ENCODE measurements at places on chromosomes 2 and 18.

GRCh38 chr2:30683236-30683956 lies 123.8 kb downstream of the CAPN13 start:
- DNase-seq = no peak

- no peak for DNase-seq
Measured at GRCh38 chr2:164142755-164143154, 406.9 kb upstream of the FIGN start.

- DNase-seq = no peak
Measured at GRCh38 chr2:100419915-100420314, 2.4 kb upstream of the CHST10 start.

DNA sequence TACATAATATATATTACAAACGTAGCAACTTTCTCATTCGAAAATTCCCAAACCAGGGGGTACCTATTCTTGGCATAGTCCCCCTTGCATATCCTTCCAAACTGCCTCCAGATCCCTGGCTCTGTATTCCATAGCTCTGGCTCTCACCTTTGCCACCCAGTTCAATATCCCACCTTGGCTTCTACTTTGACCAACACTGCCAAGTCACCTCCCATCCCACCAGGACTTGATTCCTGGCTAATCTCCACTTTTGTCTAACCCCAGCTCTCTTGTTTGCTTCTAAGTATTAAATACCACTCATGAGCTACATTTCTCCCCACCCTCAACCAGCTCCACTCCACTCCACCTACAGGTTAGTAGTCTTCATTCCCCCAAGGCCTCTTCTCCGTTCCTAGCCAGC lies 103.2 kb upstream of the WDR75 start:
- DNase-seq = no peak

DNA sequence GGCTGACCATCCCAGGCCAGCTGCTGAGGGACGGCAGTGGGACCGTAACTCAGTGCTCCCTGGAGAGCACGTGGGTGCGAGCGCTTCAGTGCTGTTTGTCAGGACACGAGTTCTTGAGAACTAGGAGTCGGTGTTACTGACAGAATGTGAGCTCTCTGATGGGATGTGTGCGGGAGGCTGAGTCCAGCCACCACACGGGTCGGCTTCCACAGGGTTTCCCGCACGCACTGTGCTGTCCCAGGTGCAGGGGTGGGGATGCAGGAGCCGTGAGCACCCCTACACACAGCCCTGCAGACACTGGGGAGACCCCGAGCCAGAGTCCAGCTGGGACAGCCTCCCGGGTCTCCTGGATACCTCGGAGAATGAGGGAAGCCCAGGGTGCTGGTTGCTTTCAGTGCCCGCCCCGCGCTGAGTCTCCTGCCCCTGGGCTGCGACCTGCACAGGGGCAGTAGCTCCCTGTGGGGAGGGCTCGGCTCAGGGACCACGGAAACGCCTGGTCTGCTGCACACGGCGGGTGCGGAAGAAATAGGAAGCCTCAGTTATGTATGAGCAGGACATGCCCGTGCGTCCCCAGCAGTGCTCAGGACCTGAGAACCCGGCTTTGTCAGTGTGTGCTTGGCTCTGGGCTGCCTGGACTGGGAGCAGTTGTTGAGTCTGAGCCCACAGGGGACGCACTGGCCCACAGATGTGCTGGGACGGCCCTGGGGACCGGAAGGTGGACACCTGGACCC lies 71.2 kb downstream of the KCNG2 start:
- DNase-seq = no peak

- no peak for DNase-seq
Measured at GRCh38 chr18:35454803-35455202, 43.0 kb downstream of the INO80C start.

DNA sequence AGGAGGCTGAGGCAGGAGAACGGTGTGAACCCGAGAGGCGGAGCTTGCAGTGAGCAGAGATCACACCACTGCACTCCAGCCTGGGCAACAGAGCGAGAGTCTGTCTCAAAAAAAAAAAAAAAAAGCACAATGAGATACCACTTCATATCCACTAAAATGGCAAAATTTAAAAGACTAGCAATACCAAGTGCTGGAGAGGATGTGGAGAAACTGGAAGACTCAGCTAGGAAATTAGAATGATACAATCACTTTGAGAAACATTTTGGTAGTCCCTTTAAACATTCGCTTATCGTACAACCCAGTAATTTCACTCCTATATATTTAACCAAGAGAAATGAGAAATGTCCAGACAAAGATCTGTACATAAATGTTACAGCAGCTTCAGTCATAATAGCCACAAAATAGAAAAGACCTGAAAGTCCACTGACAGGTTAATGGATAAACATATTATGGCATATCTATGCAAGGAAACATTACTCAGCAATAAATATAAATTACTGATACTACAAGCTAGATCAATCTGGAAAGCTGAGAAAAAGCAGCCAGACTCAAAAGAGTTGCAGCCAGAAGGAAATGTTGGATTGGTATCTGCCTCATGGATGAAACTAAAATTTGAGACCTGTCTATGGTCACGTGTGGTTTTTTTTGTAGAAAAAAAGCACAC lies 40.0 kb downstream of the WDSUB1 start:
- DNase-seq = no peak

- no peak for DNase-seq
Measured at GRCh38 chr2:78118037-78118436, 595.9 kb upstream of the LRRTM4 start.

GRCh38 chr18:69866212-69866611 lies 81.5 kb downstream of the CD226 start:
- DNase-seq = no peak

GRCh38 chr2:37211212-37211611 lies 14.9 kb downstream of the CEBPZOS start:
- DNase-seq = no peak

- DNase-seq = no peak
Measured at GRCh38 chr2:226427538-226428307, 371.9 kb downstream of the IRS1 start.

GRCh38 chr2:138712212-138712979 lies 67.8 kb downstream of the NXPH2 start:
- no peak for DNase-seq

DNA sequence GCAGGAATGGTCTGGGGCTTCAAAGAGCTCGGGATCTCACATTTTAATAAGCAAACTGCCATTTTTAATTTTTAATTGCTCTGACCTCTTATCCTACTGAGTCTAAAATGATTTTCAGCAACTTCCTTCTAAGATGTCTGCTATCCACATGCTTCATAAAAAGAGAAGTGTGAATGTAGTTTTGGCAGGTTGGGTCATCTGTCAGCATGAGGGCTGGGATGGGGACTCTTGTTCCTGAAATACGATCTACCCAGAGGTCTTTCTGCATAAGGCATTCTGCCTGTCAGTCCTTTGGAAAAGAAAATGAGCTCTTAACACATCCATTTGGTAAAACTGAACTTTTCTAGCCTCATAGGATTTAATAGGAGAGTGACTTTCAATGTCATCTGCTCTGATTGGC lies 252.8 kb upstream of the APCDD1 start:
- DNase-seq = no peak

DNA sequence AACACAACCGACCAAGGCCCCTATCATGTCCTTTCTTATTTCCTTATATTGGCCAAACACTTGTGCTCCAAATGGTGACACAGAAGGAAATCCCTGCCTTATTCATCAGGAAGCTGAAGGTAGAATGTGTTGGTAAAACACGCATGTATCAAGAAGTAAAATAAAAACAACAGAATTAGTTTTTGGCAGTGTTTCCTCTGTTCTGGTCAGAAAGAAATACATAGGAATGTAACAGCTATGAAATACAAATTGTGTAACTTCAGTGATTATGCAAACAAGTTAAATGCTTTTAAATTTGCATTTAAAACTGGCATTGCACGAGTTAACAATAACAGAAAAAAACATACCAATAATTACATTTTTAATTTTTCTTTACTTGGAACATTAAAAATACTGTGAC lies 19.3 kb downstream of the ST6GAL2 start:
- no peak for DNase-seq

GRCh38 chr18:62081761-62082294 lies 105.0 kb downstream of the PIGN start:
- no peak for DNase-seq

DNA sequence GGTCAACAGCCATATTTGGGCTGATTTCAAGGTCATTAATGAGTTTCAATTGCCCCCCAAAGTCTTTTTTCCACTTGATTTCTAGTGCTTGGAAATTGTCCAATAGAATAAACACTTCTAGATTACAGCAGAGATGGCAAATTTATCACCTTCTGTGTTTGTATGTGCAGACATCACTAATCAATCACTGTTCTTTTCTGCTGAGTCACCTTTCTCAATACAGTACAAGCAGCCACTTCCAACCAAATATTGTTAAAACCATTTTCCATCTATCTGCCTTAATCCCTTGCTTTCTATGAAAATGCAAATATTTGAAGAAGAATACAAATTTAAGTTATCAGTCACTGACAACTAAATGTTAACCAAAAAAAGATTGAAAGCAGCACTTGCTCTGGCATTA lies 40.2 kb upstream of the ZNF521 start:
- no peak for DNase-seq

GRCh38 chr18:35442701-35443100 lies 55.1 kb downstream of the INO80C start:
- no peak for DNase-seq

DNA sequence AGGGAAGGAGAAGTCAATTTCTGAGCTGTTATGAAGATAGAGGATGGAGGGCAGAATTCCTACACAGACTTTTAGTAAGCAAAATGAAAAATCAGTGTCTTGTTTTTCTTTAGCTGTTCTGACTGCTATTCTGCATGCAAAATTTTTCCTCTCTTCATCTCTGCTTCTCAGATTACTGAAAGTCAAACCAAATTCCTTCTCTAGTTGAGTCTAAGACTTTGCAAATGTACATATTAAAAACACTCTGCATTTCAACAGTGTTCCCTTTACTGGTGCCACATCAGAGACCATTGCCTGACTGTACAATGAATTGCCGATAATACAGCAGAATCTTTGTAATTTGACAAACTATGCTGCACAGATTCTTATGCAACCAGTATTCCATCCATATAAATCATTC lies 198.8 kb downstream of the EXOC6B start:
- no peak for DNase-seq

DNA sequence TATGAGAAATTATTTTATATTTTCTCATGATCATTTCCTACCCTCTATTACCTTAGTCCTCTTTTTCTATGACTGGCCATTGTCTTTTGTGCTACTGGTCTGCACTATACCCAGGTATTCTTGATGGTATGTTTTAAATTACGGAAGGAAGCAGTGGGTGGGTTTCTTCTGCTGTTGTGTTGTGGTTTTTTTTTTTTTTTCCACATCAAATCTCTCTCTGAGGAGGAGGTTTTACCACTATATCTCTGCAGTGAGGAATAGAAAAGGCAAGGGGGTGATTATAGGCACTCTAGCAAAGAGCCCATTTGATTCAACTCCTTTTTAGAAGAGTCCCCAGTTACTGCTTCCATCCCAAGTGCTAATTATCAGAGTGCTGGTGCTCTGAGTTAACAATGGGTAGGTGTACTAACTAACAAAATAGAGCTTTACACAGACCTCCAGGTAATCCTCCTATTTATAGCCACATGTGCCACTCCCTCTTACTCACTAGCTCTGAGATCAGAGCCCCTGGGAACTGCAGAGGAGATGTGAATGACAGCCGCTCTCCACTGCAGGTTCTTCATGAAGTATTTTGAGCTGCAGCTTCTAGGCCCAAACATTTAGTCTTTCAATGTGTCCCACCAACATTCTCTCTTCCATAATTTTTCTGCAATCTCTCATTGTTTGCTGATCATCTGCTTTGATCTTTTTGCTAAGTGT lies 301.6 kb upstream of the GULP1 start:
- DNase-seq = no peak

GRCh38 chr2:186576614-186577013 lies 13.2 kb upstream of the ITGAV start:
- no peak for DNase-seq

DNA sequence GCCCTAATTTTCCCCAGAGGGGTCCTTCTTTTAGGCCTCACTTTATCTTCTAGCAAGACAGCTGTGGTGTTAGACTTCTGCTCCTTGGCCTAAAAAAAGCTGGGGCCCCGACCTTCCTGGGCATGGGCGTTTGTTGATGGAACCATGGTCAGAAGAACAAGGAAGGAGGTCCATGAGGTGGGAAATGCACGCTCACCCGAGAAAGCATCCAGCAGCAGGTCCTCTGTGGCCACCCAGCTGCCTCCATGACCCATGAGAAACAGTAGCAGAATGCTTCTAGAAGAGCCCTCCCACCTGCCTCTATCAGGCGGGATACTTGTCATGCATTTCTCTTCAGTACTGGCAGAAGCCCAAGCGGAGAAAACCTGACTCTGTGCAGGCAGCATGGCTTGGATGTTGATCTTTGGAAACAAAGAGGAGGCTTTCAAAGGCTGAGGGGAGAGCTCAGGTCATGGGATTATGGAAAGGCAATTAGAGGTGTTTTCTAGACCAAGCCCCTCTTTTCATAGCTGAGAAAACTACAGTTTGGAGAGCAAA lies 249.1 kb downstream of the FAM210A start:
- DNase-seq = no peak

GRCh38 chr18:32851936-32852335 lies 79.1 kb upstream of the KLHL14 start:
- no peak for DNase-seq

DNA sequence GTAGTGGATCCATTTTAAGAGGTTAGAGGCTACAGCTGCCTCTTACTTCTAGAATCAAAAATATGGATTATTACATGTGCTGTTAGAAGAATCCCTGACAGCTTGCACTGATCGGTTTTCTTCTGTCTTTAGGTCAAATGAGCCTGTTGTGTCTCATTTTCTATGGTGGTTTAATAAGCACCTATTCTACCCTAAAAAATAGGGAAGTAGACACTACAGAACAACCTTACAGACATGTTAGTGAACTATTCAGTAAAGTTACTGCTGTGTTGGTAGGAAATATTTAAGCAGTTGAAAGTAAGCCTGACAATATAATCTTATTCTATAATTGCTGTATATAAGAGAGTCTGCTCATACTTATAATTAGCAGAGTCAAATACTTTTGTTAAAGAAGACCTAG lies 168.5 kb upstream of the NOSTRIN start:
- DNase-seq = no peak

DNA sequence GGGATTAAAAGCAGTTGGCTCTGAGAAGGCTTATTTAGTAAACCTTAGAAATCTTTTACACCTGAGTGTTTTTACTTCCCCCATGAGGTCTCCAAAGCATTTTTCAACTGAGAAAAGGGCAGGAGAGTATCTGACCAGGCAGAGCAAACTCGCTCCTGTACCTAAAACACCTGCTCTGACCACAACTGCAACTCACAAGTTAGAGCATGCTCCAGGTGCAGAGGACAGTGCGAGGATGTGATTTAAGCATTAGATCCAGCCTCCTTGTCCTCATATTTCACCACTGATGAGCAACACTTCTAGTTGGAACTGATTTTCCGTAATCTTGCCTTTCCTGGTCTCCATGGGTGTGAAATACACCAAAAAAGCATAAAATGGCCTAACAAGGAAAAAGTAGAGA lies 34.5 kb upstream of the TBC1D8 start:
- DNase-seq = no peak
